ENCODE measurements at places on chromosomes 5 and 9. TPM values are rescaled to one million over a fixed set of nuclear protein-coding genes. Genes with fewer than 3 reads are reported as not detected.

DNA sequence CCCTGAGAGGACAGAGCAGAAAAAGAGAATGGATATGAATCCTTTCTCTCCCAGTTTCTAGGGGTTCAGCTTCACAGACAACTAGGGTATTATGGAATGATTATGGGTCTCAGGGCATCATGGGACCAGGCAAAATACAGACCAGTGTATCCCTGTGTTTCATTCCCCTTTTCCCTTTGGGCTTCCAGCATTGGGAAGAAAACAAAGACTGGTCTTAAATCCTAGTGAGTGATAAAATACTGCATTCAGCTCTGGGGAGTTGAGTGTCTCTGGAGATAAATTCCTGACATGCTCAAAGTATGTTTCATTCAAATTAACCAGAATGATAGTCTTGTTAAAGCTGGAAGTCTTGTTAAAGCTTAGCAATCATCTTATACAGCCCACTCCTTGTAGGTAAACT, 2.4 kb upstream of the POU4F3 start:
- DNase-seq, result no peak

- peak; percentile 35 for DNase-seq
These were observed 618.3 kb downstream of the NR2F1-AS1 start for GRCh38 chr5:92962752-92963151.

The NACC2 gene
- 28.6 TPM for total RNA-seq

GRCh38 chr5:134162592-134162991, 14.2 kb downstream of the SKP1 start:
- no peak for DNase-seq

The GABRA1 gene
- not detected for total RNA-seq

DNA sequence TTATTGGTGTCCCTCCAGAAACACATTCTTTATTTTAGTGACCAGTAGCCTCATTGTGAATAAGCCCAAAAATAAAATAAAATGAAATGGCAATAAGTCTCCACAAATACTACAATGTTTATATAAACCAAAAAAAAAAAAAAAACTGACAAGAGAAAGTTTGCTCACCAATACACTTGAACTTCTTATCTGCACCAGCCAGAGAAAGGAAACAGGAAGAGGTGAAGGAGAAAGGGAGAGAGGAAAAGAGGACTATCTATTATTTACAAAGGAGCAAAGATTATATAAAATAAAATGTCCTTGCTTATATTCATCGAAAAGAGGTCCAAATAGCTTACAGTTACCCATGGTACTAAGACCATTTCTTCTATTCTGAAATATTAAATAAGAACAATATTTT, 176.4 kb upstream of the CCNG1 start:
- no peak for DNase-seq

DNA sequence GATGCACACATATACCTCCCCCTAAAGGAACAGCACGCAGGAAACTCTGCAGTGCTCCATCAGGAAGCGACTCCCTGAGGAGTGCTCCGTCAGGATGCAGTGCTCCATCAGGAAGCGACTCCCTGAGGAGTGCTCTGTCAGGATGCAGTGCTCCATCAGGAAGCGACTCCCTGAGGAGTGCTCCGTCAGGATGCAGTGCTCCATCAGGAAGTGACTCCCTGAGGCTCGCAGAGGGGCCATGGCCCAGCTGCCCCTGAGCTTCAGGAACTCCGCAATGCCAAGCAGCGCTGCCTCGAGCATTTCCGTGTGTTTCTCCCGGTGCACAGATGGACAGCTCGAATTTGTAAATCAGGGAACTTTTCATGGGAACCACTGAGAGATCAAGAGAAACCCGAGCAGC, 88.1 kb downstream of the PAX5 start:
- DNase-seq, result no peak

DNA sequence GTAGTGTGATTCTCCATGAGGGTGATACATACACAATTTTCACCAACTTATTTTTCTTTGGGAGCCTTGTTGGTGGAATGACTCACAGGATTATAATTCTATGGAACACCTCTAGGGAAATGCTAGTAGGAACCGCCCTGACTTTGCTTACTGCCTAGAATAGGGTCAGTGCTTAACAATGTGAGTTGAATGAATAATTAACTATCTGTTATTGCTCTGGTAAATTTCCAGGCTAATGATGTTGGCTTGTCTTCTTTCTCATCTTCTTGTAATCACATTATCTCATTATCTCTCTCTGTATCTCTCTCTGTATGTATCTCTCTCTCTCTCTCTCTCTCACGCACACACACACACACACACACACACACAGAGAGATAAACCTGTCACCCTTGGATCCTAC, 291.1 kb downstream of the TRIM32 start:
- no peak for DNase-seq

DNA sequence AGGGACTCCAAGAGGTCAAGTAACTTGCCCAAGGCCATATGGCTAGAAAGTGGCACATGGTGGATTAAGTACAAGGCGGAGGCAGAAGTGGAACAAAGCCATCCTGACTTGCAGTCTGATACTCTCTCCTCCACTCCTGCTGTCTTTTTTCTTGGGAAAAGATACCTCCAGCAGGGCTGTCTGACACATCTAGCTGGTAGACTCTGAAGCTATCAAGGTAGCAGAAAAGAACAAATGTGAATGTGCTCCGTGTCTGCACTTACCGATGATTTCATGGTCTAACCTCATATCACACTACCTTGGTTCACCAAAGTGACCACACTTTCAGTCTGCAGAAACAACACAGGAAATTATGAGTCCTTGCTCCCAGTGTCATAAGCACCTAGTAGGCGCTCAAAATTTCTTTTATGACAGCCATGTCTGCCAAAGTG, 284.8 kb downstream of the CRB2 start:
- no peak for DNase-seq

DNA sequence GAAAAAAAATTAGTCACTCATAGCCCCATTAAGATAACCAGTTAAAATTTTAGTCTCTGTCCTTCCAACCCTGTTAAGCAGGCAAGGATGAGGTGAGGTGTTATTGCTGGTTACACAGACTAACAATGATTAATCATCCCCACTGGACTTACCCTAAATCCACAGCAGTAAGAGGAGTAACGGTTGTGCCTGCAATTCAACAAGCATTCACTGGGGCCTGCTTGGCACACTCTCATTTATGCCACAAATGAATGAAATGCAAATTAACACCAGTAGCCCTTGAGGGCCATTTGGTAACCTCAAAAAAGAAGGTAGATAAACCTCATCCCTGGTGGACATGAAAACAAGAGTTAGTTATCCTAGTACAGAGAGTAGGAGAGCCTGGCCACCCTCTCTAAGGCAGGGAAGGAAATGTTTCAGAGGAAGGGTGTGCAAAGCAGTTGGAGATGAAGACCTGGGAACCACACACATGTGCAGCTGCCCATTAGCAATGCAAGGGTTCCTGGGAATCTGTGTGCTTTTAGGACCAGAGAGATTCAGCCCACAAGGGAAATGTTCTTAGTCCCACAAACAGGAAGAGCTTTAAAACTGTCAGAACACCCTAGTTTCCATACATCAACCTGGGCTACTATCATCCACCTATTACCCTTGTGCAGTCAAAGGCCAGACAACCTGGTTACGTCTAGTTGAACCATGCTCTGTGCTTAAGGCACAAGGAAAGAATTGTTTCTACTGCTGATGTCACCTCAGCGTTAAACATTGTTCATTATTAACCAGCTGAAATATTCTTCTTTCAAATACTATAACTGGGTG, 7.7 kb downstream of the LHFPL2 start:
- DNase-seq, result no peak

- no peak for DNase-seq
These were observed 7.1 kb downstream of the INPP5E start for GRCh38 chr9:136432591-136432990.

- no peak for DNase-seq
These were observed 13.7 kb upstream of the PPP2R2B start for GRCh38 chr5:146892231-146892630.

- no peak for DNase-seq
These were observed 2055.0 kb upstream of the ACO1 start for GRCh38 chr9:30329431-30329830.

The FBP1 gene
- total RNA-seq, result 3.4 TPM

- no peak for DNase-seq
These were observed 461.3 kb downstream of the ENC1 start for GRCh38 chr5:74179179-74179578.

- DNase-seq, result no peak
These were observed 119.4 kb downstream of the SPOCK1 start for GRCh38 chr5:137379555-137380286.

GRCh38 chr5:140565024-140565779, 574 bp downstream of the SLC35A4 start:
- no peak for DNase-seq

DNA sequence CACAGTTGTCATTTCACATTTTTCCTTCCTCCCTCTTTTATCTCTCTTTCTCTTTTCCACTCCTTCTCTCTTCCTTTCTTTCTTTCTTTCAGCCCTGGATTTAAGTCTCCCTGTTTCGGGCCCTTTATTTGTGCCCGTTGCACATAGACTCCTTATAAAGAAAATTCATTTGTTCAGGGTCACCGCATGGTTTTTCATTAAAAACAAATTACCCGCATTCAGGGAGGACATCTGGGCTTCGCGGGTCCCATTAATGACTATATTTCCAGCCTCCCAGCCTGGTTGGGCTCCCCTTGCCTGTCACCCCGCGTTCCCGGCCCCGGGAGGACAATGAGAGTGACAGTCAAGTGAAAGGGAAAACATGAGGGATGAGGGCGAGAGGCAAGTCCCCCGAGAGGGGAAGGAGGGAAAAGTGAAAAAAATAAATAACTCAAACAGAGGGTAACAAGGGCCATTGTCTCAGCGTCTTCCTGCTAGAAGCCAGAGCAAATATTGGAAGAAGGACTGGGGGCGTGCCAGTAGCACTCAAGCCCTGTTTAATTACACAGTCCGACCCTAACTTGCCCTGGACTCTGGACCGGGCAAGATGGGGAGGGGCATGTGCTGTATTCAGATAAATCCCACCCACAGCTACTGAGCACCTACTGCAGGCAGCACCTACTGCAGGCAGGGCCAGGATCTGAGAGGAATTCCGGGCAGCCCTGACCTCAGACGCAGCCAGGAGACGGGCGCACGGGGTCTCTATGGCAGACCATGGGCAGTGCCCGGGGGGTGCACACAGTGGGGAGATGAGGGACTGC, 166.2 kb downstream of the PAX5 start:
- no peak for DNase-seq

The ALDOB gene
- total RNA-seq, result 0.53 TPM

DNA sequence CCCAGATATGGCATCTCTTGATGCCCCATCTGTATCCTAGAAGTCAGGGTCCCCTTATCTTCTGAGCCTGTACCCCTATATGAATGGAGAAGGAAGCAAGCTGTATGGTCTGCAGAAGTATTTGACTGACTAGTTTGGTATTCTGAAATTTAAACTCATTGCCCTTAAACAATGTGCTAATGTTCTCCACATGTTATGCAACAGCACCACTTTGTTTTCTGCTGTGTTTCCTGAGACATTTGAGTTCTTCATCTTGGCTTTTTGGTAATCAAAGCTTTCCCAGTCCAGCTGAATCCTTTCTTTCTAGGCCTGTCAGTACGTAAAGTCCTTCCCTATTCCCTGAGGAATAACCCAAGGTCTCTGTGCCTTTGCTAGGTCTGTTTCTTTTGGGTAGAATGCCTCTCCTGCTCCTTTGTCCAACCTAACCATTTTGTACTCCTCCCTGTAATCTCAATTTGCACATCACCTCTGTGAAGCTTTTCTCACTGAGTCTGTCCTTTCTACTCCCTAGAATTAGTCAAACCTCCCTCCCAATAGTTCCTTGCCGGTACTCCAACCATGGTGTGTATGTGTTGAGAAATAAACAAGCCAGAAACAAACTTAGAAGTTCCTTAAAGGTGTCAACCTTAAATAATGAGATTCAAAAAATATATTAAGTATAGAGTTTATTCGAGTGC, 72.1 kb upstream of the HSPB3 start:
- DNase-seq, result no peak

DNA sequence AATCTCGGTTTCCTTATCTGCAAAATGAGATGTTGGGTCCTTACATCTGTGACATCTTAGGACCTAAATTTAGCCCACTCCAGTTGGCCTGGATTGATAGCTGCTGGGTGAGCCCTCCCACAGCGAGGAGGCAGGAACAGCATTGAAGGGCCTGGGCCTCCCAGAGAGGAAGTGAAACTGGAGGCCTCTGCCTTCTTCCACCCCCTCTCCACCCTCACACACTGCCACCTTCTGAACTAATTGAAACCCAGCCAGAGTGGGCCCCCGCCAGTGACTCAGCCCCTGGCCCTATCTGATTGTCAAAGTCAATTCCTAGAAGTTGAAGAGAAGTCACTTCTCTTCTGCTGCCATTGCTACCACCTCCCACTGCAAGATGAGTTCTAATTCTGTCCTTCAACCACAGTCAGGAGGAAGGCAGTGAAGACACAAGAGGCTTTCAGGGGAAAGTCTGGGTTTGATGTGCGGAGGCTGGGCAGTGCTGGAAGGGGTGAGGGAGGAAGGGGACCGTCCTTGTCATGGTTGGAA, 55.2 kb upstream of the NEK6 start:
- DNase-seq, result peak; percentile 42

GRCh38 chr9:35835216-35835632, 6.2 kb downstream of the TMEM8B start:
- DNase-seq, result no peak

The ERCC6L2 gene
- total RNA-seq, result 22.9 TPM

The ENTR1 gene
- 26.6 TPM for total RNA-seq

- DNase-seq, result no peak
These were observed 12.5 kb upstream of the ZSWIM6 start for GRCh38 chr5:61319388-61320146.

The OGN gene
- total RNA-seq, result 25.6 TPM

DNA sequence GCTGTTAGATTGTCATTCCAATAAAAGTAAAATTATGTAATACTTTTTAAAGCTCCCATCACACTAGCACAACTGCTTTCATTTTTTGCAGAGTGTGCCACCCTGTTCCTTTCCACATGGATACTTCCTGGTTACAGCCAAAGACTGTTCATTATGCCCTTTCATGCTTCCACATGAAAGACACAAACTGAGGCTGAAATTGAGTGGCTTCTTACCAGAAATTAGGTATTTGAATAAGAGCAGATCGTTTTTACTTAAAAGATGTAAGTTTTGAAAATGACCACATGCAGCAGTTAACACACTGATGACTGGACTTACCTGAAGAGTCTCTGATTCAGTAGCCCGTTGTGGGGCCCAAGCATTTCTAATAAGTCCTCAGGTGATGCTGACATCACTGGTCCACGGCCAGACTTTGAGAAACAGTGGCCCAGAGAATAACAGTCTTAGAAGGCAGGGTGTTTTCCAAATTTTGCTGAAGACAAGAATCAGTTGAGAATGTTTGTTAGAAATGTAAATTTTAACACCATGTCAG, 187.6 kb upstream of the DMRT1 start:
- DNase-seq, result no peak

- no peak for DNase-seq
These were observed 167.9 kb downstream of the TSSK1B start for GRCh38 chr5:113266913-113267227.

GRCh38 chr5:36950586-36951457, 74.3 kb downstream of the NIPBL start:
- DNase-seq, result no peak

GRCh38 chr5:55360190-55360589, 52.4 kb downstream of the MTREX start:
- no peak for DNase-seq

Data from left cardiac atrium (tissue), 4 donors.